ENCODE measurements at places on chromosomes 11 and 22.

- DNase-seq, result no peak
Measured at GRCh38 chr11:2892215-2892966, 6.8 kb upstream of the CDKN1C start.

DNA sequence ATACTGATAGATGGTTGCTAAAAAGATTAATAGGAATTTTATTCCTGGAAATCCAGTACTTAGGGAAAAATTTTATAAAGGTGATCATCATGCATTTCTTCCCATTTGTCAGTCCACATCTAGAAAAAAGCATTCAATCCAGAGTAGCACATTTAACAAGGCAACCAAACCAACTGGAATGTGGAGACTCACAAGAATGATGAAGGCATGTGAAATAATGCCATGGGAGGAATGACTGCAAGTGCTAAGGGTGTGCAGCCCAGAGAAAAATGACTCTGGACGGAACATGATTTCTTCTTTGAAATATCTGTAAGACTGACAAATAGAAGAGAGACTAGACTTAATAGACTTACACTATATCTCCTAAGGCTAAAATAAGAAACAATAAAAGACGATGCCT is 33.8 kb downstream of the BLID start:
- DNase-seq, result no peak

- DNase-seq, result no peak
Measured at GRCh38 chr11:20278727-20279126, 84.8 kb upstream of the HTATIP2 start.

- DNase-seq, result no peak
Measured at GRCh38 chr11:57391539-57391938, 1.1 kb upstream of the PRG2 start.

DNA sequence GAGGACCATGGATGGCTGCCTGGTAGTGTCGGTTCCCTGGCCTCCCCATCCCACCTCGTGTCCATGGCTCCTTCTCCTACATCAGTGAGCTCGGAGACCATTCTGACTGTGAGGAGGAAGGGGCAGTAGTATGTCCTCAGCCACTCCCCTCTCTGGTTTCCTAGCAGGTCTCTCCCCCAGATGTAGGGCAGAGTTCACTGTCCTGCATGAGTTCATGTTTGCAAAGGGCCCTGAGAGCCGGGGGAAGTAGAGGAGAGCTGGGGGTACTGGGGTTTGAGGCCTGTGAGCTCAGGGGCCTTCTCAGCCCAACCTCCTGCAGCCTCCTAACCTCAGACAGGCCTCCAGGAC is 18.4 kb upstream of the ST3GAL4 start:
- no peak for DNase-seq

DNA sequence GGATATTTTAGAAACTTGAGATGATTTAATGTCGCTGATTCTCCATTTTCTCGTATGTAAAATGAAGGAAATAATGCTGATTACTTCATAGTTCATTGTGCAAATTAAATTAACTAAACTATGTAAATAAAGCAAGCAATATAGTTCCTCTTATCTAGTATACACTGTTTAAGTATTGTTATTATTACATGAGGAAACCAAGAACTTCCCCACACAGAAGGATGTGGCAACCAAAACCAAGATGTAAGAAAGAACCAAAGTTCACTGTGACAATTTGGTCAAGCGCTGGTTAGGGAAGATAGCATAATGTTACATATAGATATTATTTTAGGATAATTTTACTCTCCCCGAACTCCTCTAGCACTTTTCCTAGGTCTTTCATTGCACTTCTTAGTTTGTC is 103.2 kb downstream of the XKR3 start:
- no peak for DNase-seq

- no peak for DNase-seq
Measured at GRCh38 chr11:76542436-76542835, 97.6 kb downstream of the EMSY start.

DNA sequence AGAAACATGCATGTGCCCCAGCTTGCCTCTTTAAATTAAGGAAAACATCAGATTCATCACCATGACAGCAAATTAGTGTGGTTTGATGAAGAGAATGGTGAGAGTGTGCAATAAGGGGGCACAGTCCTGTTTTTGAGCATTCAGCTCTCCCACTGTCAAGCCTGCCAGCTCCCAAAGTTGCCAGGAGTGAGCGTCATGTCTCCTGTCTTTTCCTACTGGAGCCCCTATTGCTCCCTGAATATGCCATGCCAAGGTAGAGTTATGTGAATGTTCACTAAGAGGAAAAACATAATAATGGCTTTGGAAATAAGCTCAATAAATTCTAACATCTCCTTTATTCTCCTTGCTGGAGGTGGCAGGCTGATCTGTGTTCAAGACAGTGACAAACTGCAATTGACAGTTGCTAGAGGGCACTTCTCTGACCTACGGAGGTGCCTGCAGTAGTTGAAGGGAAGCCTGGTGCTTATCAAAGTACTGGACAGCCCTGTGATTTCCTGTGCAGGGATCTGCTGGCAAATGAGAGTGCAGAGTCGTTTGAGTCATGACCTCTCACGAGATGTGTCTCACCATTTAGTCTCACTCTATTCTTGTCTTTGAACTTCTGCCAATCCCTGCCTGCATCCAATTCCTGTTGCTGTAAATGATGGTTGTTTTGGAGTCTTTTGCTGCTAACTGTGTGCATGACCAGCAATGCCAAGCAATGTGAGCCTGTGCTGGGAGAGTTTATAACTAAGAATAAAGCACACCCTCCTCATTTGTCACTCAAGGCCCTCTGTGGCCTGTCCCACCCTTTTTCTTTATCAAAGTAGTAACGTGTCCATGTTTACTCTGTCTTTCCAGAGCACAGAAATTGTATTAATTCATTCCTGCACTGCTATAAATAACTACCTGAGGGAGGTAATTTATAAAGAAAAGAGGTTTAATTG is 34.8 kb downstream of the MRGPRX2 start:
- DNase-seq, result no peak

- no peak for DNase-seq
Measured at GRCh38 chr11:117022526-117022925, 75.7 kb downstream of the SIK3 start.

GRCh38 chr11:18785411-18785810 is 6.2 kb downstream of the PTPN5 start:
- no peak for DNase-seq

GRCh38 chr22:17272511-17272991 is 53.3 kb upstream of the ADA2 start:
- no peak for DNase-seq

- DNase-seq, result no peak
Measured at GRCh38 chr11:78465169-78465942, 47.7 kb upstream of the GAB2 start.

DNA sequence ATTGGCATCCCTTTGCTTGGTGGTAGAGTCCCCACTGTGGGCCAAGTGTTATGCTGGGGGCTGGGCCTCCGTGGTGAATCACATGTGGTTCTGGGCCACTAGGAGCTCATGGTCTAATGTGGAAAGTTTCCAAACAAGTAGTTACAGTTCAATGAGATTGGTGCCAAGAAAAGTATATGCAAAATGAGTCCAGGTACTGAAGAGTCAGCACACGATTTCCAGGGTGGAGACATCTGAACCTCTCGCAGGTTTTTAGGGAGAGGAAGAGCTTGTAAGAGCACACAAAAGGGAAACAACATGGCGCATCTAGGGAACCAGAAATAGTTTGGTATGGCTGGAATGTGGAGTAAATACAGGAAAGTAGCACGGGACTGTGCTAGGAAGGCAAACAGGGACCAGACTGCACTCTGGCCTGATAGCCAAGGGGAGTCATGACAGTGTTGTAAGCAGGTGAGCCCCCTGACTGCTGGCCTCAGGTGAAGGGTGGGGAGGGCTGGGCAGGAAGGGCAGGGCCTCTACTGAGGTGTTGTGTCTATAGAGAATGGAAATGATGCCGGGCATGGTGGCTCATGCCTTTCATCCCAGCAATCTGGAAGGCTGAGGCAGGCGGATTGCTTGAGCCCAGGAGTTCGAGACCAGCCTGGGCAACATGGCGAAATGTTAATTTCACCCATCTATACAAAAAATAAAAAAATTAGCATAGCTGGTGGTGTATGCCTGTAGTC is 12.6 kb downstream of the POLR2F start:
- no peak for DNase-seq

DNA sequence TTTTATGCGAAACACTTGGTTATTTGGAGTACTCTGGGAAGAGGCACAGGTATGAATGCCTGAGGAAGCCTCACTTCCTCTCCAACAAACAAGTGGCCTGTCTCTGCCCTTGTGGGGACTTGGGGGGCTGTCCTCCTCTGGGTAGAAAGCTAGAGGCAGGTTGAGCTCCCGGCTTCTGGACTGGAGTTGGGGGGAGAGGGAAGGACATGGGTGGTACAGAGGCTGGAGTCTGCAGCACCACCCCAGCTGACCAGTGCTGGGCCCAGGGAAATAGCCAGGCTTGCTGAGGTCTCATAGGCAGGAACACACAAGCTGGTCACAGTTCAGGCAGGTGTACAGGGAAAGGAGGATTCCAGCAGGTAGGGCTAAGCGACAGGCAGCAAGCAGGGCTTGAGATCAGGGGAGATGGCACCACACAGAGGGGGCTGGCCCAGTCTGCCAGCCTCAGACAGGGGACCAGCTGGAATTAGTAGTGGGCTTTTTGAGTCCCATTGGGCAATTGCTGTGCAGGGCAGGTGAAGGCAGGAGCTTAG is 135.3 kb upstream of the TEAD1 start:
- no peak for DNase-seq

- no peak for DNase-seq
Measured at GRCh38 chr11:17351172-17351509, 459 bp upstream of the NCR3LG1 start.

GRCh38 chr11:113949891-113950290 is 25.0 kb upstream of the HTR3A start:
- no peak for DNase-seq

DNA sequence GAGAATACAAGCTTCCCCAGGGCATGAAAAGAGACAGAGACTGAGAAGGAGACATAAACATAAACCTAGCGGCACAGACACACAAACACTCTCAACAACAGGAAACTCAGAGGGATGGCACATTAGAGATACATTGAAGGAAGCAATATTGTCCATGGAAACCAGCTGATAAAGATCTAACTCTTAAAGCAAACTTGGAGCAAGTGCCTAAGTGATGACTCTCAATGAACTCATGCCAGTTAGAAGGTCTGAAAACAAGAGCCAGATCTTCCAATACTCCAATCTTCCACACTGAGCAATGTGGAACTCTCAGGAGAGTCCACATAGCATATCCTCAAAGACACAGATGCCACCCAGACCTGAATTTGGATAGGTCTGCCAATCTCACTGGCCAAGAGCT is 168.8 kb upstream of the ISX start:
- no peak for DNase-seq

- DNase-seq, result no peak
Measured at GRCh38 chr11:113404859-113405430, 17.4 kb downstream of the ANKK1 start.

DNA sequence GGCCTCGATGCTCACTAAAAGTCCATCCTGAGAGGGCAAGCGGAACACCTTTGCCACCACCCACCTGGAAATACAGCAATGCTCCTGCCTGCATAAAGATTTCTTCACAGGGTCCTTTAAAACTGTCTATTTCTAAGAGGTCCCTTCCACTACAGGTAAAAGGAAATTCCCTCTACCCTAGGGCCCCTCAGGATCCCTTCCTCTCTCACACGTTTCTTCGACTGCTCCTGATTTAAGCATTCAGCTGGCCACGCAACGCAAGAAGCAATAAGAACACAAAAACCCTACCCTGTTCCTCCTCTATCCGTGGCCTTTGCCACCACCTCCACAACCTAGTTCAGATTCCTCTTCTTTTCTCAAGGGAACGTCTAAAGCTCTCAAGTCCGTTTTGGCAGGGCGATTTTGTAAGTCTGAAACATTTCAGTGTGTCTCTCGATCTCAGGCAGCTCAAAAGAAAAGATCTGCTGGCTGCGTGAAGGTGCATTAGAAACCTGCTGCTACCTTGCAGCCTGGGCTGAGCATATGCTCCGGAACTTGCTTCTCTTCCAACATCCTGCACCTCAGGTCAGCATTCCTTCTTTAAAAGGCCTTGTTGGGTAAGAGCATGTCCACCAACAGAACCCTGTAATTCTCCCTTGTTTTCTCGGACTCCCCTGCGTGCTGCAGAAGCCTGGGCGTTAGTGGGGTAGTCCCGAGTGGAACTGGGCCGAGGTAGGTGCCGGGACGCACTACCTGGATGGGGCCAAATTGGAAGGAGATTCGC is 1.6 kb downstream of the LGR4 start:
- no peak for DNase-seq

DNA sequence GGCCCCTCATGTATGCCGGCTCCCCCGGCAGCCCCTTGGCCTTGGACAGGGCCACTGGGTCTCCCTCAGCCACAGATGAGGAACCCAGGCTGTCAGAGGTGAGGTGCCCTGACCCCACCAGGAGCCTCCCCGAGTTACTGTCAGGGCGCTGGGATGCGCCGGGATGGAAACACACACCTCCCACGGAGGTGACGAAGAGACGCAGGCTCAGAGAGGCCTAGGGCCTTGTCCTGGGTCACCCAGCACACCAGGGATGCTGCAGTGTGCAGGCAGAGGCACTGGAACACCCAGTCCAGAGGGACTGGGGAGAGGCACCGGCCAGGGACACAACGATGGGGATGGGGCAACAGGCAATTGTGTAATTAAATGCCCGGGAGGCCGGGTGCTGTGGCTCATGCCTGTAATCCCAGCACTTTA is 81.2 kb upstream of the PRR5 start:
- DNase-seq, result no peak

GRCh38 chr11:25242928-25243327 is 746.1 kb downstream of the LUZP2 start:
- no peak for DNase-seq

DNA sequence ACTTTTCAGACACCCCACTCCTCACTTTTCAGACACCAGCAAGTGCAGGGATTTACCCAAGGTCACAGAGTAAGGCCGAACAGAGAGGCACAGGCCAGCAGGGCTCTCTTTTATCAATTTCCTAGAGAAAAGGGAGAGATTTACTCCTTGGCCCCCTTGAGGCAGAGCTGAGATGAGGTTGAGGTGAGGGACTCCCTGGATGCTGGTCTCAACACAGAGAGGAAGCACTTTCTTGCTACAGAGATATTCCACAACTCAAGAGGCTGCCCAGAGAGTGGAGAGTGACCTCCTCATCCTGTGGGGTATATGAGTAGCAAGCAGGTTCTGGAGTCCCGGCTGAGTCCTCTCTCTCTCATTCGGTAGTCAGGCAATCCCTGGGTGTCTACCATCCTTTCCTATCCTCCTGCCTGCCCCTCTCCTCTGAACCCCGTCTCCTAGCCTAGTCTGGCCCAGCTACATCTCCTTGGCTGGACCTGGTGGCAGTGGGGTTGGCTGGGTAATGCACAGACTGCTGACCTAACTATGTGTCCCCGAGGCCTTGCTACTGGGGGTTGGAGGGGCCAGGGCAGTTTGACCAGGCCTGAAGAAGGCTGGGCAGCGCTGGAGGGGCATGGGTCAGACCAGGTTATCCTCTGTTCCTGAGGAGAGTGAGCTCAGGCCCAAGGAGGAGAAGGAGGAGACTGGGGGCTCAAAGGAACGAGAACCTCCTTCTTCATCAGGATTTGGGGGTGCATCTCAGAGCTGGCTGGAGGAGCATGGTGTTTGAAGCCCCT is 1.8 kb upstream of the ARHGEF17 start:
- DNase-seq, result no peak

Data from NCI-H2081 treated with DMSO at 0.1 percent for 48 hours (cell line).